ENCODE measurements at places on chromosomes 1 and 21.

DNA sequence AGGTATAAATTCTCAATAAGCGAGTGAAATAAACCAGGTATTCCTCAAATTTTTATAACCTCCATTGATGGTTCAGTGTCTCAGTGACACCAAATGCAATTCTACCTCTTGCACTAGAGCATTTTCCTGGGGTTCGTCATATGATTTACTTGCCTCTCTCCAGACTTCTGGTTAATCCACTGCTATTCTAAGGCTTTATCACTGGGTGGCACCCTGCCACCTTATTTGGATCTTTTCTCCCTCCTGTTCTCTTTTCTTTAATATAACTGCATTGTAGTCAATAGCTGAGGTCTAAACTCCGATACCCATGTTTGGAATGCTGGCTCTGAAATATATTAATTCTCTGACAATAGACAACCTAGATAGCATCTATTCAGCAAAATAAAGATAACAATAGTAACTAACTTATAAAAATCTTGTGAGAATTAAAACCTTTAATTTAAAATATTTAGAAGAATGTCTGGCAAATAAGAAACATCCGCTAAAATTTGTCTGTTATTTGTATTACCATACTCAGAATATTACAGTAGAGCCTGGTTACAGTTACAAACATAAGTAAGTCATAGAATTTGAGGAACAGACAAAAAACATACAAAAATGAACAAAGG is 436.4 kb downstream of the PLA2G4A start:
- peak; percentile 21 for DNase-seq

DNA sequence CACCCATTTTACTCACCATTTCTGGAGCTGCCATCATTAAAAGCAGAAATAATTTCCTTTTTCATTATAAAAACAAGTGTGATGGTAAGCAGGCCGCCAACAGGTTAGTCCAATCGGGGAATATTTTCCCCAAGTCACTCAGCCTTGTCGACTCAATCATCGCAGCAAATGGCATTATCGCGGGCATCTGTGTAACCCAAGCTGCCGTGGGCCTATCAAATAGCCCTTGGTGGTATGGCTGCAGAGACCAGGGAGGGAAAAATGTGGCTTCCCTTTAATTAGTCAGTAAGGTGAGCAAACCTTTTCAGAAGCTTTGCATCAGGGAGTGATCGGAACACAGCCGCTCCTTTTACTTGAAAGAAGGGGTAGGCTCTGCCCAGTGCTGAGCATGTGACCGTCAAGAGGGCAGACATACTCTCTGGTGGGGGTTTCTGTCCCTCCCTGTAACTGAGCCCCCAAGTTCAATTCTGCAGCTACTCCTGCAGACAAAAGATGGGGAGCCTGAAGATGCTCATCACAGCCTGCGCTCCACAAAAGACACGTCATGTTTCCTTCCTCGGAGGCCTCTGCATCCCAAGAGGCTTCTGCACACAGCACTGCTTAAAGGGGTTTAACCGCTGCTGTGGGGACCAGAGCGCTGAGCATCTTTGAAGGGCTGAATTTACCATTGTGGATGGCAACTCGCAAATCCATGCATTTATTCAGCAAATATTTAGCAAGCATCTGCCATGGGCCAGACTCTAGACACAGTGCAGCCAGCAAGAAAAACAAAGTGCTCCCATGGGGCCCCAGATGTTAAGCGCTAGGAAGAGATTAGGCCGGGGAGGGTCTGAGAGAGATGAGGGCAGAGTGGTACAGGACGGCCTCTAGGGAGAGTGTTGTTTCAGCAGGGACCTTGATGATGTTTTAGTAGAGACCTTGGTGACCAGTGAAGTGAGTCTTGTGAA is 1.2 kb upstream of the TMPRSS3 start:
- no peak for DNase-seq

DNA sequence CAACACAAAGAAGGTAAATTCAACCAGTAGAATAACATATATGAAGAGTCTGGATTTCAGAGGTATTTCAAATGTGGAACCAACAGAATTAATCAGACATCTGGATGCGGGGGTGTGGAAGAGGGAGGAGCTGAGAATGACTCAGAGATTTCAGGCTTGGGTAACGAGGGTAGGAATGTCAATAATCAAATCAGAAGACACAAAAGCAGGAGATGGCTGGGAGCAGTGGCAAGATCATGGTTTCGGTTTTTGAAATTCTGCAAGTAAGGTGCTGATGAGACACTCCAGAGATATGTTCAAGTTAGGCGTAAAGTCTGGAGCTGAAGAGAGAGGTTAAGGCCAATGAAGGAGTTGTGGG is 64.0 kb downstream of the PLPPR5 start:
- DNase-seq: peak; percentile 37

GRCh38 chr1:203649999-203650836 is 23.6 kb downstream of the ATP2B4 start:
- no peak for DNase-seq

DNA sequence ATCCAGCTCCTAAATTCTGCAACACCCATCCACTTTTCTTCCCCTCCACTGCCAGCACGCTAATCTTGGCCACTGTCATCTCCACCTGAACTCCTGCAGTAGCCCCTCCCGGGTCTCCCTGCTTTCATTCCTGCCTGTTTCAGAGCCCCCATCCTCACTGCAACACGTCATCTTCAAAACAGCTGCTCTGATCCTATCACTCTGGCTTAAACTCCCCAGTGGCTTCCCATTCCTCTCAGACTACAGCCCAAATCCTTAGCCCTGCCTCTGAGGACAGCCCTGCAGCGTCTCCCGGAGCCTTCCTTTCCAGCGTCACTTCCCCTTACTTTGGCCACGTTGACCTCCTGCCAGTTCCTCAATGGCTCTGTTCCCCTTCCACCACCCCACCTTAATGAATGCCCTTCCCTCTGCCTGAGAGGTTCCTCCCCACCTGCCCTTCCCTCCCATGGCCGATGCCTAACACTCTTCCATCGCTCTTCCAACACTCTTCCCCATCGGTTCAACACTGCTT is 22.9 kb upstream of the IFNAR2 start:
- DNase-seq: no peak

DNA sequence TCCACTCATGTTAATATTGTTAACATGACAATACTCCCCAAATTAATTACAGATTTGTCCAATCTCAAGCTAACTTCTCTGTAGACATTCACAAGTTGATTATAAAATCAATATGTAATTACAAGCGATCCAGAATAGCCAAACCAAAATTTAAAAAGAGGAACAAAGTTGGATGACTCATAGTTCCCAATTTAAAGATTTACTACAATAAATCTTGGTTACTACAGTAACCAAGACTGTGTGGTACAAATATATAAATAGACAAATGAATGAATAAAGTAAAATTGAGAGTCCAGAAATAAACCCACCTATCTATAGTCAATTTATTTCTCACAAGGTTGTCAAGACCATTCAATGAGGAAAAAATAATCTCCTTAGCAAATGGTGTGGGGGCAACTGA is 7.1 kb upstream of the KRTAP10-4 start:
- no peak for DNase-seq

- DNase-seq: no peak
These were observed 88.4 kb downstream of the C21orf91 start for GRCh38 chr21:17730782-17731181.

GRCh38 chr1:48592330-48592729 is 120.3 kb upstream of the SPATA6 start:
- DNase-seq: no peak

GRCh38 chr1:93749487-93749886 is 67.8 kb upstream of the BCAR3 start:
- no peak for DNase-seq

GRCh38 chr1:29237129-29237821 is 953 bp downstream of the PTPRU start:
- DNase-seq: no peak

GRCh38 chr1:153540394-153541361 is at the start of gene S100A5:
Gene S100A5, minus strand, starts transcription at chr1:153540934. Its CDS starts 743 bp downstream, at chr1:153540191.
- DNase-seq: no peak

- DNase-seq: no peak
These were observed 8.9 kb upstream of the KCNE1 start for GRCh38 chr21:34520764-34521508.

DNA sequence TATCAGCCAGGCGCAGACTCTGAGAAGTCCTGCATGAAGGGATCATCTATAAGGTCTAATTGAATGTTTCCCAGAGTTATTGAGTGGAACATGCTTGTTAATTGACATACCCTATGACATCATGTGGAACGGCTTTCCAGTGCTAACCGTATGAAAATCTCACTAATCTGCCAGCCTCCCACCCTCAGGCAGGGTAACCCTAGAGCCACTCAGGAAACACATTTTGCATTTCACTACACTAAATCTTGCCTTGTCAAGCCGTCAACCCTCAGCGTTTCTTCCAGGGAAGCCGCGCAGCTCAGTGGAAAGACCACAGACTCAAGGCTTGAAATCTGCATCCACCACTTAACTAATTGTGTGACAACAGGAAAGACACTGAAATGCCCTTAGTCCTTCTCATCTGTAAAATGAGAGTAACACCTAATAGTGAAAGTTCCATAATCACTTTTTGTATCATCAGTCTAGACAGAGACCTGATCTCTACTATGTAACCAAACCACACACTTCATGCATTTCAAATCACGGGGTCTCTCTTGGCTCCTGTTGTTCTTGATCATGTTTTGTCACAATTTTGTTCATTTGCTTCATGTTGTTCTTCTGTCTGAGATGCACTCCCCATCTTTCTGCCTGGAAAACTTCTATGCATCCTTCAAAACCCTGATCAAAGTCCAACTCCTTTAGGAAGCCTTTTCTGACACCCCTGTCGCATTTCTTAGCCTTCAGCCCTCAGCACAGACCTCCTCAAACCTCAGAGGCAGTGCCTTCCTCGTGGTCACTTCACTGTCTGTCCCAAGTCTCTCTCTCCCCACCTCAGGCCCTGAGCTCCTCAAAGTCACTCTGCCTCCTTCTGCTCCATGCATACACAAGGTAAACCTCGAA is 246.5 kb downstream of the TOMM20 start:
- no peak for DNase-seq

GRCh38 chr1:230875370-230875769 is 7.0 kb upstream of the C1orf198 start:
- no peak for DNase-seq

- no peak for DNase-seq
These were observed 23.0 kb downstream of the KNCN start for GRCh38 chr1:46528297-46528955.

GRCh38 chr1:153428791-153429190 is 12.5 kb downstream of the S100A7A start:
- DNase-seq: no peak

GRCh38 chr21:41678016-41678923 is 88.6 kb downstream of the RIPK4 start:
- DNase-seq: no peak

DNA sequence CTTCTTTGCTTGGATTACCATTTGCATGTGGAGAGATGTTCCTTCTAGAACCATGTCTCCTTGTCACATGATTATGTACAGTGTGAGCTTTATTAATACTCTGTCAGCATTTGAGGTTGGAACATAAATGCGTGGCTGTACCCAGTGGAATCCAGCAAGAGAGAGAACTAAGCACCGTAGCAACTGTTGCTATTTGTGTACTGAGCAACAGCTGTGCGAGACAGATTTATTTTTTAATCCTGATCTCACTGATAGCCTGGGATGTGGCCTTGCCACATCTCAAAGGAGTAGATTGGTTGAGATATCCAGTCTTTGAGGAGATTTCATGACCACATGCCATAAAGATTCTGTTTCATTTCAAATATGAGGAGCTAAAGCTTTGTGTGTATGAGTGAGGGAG is 43.4 kb downstream of the KIF1B start:
- DNase-seq: peak; percentile 97

DNA sequence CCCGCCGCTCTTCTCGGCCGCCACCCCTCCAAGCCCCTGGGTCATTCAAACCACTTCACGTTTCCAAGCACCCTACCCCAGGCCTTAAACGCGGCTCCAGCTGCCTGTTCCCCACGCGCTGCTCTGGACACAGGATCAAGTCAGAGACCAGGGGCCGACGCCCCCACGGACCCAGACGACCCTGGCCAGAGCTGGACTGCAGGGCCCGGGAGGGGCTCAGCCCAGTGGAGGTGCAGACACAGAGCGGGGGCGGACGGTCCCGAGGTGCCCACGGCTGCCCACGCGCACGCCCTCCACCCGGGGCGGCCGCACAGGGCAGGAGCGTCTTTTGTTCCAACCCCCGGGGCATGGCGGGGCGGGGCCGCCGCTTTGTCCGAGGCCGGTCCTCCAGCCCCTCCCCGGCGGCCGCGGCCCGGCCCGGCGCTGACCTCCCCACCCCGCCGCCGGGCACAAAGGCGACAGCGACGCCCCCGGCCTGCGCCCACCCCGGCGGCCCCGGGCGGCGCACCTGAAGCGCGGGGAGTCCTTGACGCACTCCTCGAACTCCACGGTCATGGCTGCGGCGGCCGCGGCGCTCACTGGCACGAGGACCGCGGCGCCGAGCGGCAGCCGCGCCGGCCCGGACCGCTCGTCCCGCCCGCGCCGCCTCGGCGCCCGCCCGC is 338 bp downstream of the ACAP3 start:
- DNase-seq: no peak

DNA sequence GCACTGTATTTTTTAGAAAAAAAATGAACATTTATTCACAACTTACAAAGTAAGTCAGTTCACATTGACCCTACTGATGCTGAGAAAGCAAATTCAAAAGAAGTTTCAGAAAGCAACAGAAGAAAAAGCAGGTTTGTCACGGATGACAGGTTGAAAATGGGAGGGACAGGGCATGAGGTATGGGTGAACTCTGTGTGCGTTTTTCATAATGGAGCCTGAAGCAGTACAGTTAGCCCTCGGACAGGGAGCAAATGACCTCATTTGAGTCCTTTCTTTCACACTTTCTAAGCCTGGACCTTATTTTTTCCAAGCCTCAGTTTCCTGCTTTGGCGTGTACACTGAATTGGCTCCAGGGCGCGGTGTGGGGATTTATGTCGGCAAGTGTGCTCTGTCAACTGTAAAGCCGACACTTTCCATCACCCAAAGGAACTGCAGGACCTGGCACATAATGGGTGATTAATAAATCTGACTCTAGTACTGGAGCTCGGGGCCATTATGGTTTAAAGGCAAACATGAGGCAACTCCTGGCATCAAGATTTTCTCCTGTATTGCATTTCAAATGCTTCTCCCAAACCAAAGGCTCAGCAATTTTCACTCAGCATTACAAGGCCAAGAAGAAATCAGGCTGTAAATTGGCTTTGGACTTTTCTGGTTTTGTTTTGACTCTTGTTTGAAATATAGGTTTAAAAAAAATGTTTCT is 345.5 kb upstream of the DUSP10 start:
- DNase-seq: no peak

DNA sequence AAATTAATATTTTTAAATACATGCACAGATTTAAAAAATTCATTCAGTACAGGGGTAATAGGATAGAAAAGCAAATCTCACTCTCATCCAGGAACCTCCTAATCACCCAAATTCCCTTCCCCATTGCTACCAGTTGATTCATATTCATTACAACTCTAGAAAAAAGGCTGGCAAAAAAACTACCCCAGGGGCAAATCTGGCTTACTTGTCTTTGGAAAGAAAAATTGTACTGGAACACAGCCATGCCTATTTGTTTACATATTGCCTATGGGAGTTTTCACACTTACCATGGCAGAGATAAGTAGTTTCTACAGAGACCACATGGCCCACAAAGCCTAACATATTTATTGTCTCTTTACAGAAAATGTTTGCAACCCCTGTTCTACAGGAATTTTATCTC is 8.9 kb upstream of the RBM34 start:
- no peak for DNase-seq

All from GM04503 (cell line).